ENCODE measurements at places on chromosomes 5 and 9.

GRCh38 chr5:118778941-118779340 lies 209.4 kb downstream of the DTWD2 start:
- no peak for DNase-seq

DNA sequence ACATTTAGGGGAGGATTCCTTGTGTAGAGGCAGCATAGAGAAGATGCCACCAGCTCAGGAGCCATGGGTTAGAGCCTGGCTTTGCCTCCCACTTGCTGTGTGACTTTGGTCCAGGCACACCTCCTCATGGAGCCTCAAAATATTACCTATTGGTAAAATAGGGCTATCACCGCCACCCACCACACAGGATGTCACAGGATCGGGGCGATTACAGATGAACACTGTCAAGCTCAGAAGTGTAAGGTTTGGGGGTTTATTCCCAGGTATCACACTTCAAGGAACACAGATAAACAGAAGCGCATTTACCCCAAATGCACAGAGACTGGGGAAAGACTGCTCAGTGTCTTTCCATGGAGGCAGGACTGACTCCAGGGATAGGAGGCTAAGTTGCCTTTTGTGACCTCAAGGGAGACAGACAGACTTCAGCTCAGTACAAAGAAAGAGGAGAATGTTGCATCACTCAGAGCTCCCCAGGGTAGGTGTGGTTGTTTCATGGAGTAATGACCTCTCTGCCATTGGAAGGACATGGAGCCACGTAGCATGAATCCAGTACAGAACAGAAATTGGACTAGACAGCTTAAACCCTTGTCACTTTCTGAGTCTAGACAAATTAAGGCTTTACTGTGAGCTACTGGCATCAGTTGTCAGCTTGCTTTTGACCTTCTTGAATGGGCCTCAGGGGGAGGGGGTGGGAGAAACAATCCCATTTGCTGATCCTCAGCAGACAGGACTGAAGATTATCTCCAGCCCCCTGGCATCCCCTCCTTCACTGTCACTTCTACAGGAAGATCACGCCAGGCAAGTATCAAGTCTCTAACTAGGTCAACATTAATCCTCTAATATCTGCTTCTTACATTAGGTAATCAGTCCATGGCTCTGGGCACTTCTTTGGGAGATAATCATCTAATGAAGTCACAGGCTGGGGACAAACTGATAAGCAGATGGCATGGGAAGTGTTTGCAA lies 6.5 kb downstream of the TRAF1 start:
- DNase-seq, result no peak

DNA sequence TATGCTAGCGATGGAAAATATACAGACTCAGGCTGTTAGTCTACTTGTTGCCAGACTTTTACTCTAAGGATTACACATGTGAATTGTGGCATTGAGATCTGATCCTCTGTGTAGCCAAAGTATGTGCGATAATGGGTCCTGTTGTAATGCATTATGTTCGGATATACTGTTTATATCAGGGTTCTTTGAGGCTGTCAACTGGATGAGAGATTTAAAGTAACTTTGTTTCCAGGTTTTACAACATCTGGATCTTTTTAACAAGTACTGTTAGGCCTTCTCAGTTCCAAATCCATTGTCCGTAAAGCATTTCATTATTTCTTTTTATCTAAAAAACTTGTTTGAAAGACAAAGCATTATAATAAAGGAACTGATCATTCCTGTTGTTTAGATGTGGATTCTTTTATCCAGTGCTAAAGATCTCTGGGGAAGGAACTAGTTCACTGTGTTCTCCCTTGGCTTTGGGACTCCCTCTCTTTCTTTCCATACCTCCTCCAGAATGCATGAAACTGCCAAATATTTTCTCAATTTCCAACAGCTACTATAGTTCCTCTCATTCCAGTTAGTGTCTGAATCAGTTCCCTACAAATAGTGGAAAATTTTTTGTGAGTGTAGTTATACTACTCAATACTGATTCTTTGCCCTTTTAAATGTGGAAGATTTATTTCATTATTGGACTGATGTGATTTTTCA lies 68.8 kb downstream of the HACD4 start:
- no peak for DNase-seq

DNA sequence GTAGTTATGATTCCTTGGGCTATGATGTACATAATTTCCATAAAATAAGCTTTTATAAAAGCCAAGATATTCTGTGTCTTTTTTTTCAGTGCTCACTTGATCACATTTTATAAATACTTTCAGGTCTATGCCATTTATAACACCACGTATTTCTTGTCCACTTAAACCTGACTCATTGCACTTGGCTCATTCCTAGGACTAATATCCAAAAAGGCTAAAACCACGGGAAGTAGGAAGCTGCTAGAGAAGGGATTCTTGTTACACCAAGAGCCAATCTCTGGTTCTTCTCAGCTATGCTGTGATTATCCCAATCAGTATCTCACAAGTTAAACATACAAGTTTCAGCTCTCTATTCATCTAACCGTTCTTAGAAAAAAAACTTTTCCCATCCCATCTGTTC lies 80.4 kb upstream of the CDH6 start:
- DNase-seq, result no peak

- no peak for DNase-seq
Measured at GRCh38 chr5:56490971-56491468, 257.9 kb upstream of the ANKRD55 start.

DNA sequence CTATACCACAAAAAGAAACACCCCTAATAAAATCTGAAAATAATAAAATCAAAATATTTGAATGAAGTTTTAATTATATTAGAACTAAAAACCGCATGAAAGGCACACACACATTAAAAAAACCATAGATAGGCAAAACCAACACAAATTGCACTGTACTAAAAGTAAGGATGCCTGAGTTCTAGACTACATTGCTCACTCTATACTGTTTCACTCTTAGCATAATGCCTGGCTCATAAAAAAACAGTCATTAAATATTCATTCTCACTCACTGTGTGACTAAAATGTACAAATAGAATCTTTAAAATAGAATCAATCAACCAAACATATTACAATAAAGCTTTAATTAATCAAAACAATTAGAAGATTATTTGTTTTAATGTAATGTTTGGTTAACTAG lies 41.7 kb downstream of the CETN3 start:
- DNase-seq, result no peak

DNA sequence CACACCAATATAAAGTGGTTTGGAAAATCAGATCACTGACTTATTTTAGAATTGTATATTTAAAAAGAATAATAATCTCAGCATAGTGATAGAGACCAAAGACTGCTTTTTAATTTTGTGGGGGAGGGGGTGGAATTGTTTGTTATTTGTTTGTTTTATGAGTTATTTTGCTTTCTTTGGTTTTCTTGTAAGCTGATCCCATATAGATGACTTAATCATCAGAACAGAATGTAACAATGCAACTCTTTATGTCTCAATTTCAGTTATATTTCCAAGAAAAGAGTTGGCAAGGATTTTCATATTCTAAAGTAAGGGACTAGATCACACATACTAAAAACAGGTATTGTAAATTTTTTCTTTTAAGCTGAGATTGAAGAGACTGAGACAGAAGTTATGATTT lies 984.9 kb downstream of the TLE4 start:
- DNase-seq, result no peak

DNA sequence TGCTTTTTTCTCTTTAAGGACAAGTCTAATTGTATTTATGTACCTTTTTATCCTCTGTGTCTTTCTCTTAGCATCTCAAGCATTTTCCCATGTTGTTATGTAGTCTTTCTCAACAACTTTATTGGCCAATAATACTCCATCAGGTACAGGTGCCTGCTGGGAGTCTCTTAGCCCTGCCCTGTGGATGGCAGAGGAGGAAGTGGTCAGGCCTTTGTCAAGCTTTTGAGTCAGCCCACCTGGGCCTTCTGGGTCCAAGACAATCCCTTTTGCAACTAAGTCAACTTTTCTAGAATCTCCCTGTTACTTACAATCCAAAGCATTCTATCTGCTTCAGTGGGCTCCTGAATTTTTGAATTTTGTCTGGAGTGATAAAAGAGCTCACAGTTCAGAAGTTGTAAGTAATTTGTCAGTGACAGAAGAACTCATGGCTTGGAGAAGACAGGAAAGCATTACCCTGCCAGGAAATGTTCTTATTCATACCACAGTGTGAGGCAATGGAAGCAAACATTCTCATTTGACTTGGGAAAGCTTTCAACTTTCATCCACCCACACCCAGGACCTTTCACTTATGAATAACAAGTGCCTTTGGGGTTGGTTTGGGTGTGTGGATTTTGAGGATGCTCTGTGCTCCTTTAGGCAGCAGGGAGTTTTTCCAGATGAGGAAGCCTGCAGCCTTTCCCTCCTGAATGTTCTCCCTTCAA lies 200.0 kb upstream of the S1PR3 start:
- DNase-seq, result no peak

DNA sequence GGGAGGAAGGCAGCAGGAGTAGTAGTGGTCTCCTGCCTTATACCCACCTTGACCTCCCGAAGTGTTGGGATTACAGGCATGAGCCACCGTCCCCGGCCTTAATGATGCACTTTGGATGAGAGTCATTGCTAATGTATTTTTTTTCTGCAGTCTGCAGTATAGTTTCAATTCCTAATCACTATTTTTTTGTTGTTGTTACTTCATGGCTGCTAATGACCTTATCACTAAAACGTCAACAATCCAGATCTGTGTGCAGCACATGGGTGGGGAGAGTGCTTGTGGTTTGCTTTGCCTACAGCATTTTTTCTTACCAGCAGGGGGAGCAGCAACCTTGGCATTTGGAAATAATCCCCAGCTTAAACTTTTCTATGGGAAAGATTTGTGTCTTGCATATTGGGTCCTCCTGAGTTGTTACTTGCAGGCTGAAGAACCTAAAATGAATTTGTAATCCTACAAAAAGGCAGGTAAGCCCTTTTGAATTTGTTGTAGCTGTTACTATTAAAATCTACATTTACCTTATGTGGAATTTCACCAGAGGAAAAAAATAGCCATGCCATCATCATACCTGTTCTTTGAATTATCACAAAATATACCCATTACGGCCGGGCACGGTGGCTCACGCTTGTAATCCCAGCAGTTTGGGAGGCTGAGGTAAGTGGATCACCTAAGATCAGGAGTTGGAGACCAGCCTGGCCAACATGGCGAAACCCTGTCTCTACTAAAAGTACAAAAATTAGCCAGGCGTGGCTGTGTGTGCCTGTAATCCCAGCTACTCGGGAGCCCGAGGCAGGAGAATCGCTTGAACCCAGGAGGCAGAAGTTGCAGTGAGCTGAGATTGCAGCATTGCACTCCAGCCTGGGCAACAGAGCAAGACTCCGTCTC lies 6.3 kb upstream of the MED7 start:
- peak; percentile 74 for DNase-seq

DNA sequence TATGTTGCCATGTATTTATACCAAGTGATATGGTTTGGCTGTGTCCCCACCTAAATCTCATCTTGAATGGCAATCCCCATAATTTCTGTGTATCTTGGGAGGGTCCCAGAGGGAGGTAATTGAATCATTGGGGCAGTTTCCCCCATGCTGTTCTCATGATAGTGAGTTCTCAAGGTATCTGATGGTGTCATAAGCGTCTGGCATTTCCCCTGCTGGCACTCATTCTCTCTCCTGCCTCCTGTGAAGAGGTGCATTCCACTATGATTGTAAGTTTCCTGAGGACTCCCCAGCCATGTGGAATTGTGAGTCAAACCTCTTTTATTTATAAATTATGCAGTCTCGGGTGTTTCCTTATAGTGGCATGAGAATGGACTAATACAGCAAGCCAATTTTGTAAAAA lies 140.8 kb upstream of the ADAMTSL1 start:
- DNase-seq, result no peak

DNA sequence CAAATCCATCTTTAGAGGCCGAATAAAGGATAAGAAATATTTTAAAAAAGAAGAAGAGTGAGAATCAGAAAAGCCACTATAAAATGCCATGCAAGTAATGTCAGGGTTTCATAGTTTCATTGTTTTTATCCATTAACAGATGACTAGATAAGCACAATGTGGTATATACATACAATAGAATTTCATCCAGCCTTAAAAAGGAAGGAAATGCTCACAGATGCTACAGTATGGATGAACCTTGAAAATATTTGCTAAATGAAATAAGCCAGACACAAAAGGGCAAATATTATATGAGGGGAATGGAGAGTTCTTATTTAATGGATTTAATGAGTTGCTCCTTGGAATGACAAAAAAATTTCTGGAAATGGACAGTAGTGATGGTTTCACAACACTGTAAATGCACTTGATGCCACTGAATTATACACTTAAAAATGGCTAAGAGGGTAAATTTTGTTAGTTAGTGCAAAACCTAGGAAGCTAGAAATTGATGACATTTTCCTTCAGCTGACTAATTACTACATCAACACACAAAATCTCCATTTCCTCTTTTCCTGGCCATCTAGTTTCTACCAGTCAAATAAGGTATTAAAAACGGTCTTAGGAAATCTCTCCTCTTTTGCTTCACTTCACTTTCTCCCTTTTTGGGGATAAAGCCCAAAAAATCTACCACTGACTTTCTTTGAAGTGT lies 86.6 kb downstream of the GNA14 start:
- DNase-seq, result no peak

GRCh38 chr9:78826527-78826926 lies 529.6 kb downstream of the PSAT1 start:
- DNase-seq, result no peak

GRCh38 chr5:68261569-68262065 lies 46.1 kb downstream of the PIK3R1 start:
- no peak for DNase-seq

- DNase-seq, result no peak
Measured at GRCh38 chr5:37109338-37109737, 139.8 kb downstream of the CPLANE1 start.

- no peak for DNase-seq
Measured at GRCh38 chr9:120542701-120543490, 37.1 kb downstream of the CDK5RAP2 start.

DNA sequence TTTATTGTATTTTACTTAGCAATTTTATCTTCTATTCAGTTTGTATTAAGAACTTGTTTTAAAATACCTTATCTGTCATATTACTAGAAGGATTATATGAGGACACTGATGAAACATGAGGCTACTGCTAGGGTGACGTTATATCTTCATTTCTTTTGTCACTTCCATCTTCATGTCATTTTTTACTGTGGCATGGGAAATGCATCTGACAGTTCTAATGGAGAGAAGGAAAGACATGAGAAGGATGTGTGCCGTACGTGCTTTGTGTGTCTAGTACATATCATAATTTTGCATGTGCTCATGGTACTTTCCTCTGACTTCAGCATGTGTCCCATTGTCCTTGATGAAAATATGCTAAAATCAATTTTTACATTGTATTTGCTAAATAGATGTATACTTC lies 258.2 kb downstream of the PTPRD start:
- DNase-seq, result no peak

DNA sequence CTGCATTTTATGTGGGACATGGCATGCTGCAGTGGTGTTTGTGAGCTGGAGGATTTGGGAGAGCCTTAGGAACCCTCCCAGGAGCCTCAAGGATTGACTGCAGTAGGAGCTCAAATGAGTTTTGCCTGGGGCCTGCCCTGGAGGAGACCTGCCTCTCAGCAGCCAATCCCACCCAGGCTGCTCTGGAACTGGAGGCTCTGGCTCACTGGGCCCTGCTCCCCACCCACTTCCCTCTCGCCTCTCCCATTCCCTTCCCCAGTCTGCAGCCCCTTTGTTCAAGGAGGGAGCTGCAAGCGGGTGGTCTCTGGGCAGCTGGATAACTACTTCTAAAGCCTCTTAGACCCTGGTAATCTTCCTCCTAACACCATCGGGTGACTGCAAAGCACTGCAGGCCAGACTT lies 24.2 kb downstream of the KCNIP1 start:
- DNase-seq, result no peak

GRCh38 chr5:168104811-168105481 lies 186.5 kb upstream of the WWC1 start:
- no peak for DNase-seq
